Left cardiac atrium (tissue), 4 donors: ENCODE measurements at places on chromosomes 11 and 22.
A peak's percentile ranks its signal among the peaks of the same experiment; 100 is the strongest.

- DNase-seq = no peak
Observed at GRCh38 chr22:28934026-28934425, 50.7 kb downstream of the ZNRF3 start.

- DNase-seq = peak; percentile 51
Observed at GRCh38 chr11:13962562-13963168, at the start of gene SPON1. Gene SPON1, plus strand, starts transcription at chr11:13962723. Its CDS starts 182 bp downstream, at chr11:13962905.

- no peak for DNase-seq
Observed at GRCh38 chr11:129598378-129598777, 217.3 kb upstream of the TMEM45B start.

DNA sequence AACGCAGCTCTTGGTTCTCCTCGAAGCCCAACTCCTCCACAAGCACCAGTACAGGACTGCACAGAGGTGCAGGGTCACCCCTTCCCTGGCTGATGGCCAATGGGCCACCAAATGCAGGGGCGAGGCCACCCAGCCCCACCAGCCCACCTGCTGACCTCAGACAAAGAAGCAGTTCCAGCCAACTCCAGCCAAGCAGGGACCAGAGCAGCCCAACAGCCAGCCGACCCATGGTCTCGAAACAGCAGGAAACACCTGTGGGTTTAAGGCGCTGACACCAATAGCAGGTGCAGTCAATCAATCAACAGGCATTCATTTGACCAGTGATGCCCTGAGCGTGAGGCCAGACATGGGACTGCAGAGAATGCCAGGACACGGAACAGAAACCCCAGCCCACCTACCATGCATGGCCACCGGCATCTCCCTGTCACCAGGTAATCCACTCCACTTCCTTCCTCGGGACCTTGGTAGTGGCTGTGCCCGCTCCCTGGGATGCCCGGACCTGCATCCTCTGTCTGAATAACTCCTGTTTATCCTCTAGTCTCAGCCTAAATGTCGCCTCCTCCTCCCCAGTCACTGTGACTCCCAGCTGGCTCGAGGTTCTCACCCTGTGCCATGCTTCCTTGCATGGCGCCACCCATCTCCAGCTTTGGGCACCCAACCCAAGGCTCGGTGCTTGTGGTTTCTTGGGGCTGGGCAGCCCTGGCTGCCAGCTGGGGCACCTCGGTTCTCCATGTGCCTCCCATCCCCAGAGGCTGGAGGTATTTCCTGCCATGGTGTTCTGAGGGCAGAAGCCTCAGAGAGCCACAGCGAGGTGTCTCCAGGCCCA, 1475.4 kb downstream of the BRD1 start:
- no peak for DNase-seq

DNA sequence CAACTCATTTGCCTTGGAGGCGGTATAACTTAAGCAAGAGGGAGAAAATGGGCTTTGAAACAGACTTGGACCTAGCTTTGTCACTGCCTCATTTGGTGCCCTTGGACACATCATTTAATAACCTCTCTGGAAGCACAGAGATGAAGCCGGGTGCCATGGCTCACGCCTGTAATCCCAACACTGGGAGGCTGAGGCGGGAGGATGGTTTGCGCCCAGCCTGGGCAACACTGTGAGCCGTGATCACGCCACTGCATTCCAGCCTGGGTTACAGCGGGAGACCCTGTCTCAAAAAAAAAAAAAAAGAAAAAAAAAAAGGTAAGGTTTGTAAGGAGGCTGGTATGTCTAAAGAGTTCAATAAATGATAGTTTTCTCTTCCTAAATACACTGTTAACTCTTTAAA, 806 bp downstream of the COA4 start:
- DNase-seq = no peak

DNA sequence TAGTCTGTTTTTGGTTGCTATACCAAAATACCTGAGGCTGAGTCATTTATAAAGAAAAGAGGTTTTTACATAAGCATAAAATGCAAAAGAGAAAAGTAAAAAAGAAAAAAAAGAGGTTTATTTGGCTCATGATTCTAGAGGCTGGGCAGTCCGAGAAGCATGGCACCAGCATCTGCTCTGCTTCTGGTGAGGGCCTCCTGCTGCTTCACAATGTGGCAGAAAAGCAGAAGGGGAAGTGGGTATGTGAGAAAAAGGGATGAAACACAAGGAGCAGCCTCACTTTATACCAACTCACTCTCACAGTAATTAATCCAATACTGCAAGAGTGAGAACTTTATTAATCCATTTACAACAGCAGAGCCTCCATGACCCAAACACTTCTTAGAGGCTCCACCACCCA, 47.1 kb downstream of the MTNR1B start:
- DNase-seq = no peak

DNA sequence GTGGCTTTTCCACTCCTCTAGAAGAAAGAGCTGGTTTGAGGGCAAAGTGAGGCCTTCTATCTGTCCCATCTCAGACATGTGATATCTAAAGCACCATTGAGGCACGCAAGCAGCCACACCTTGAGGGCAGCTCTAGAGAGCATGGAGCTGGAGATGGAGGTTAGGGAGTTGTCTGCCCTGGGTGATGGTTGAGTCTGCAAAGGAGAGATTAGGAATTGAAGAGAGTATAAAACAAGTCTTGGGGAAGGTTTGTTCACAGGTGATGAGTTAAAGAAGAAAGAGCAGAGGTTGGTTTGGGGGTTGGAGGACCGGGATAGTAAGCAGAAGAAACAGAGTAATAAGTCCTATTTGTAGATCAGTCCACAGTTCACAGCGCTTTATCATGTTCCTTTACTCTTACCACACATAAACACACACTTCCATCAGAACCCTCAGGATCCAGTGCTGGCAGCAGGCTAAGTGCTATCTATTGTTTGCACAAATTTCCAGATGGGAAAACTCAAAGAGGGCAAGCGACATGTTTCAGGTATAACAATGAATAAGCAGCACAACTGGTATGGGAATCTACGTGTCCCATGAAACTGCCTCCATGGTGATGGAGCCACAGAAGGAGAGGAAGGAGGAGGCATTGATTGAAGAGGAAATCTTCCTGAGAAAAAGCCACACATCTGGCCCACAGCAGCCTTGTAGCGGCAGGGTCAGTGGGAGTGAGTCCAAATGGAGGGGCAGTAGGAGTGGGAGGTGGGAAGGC, 65.8 kb downstream of the RASSF10 start:
- no peak for DNase-seq

GRCh38 chr22:40803321-40803720, 15.8 kb downstream of the SLC25A17 start:
- no peak for DNase-seq

DNA sequence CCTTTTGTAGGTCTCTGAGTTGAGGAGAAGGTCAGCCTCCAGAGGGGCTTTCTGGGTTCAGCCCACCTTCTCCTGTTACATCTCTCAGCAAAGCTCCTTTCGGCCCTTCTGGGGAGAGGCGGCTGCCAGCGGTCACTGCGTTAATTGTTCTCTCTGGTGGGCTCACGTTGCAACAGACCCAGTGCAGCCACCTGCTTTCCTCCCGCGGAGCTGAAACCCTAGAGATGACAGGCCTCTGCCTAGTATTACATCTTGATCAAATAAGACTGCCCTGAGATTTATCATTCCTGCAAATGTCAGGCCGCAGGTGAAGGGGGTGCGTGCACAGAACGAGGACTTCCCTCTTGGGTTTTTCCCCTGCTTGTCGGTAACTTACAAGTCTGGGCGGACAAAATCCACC, 43.2 kb upstream of the CREB3L1 start:
- no peak for DNase-seq

DNA sequence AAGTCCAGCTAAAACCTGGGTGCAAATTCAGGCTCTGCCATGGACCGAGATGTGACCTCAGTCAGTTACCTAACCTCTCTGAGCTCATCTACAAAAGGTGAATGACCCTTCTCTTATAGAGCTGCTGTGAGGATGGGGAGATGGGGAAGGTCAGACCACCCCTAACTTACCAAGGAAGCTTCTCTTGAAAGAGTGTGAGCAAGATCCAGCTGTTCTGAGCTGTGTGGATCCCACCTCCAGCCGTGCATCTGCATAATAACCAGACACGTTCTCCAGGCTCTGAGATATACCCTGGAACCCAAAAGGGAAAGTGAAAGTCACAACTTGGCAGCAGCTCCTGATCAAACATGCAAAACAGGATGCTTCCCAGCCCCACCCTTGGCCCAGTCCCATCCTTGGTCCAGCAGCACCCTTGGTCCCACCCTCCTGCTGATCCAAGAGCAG, at the start of gene APOL3:
APOL3 (minus strand) TSS at position 257 of the 444 bp plus-strand sequence. CDS start 11,700 bp downstream, outside the sequence.
- DNase-seq = peak; percentile 88

DNA sequence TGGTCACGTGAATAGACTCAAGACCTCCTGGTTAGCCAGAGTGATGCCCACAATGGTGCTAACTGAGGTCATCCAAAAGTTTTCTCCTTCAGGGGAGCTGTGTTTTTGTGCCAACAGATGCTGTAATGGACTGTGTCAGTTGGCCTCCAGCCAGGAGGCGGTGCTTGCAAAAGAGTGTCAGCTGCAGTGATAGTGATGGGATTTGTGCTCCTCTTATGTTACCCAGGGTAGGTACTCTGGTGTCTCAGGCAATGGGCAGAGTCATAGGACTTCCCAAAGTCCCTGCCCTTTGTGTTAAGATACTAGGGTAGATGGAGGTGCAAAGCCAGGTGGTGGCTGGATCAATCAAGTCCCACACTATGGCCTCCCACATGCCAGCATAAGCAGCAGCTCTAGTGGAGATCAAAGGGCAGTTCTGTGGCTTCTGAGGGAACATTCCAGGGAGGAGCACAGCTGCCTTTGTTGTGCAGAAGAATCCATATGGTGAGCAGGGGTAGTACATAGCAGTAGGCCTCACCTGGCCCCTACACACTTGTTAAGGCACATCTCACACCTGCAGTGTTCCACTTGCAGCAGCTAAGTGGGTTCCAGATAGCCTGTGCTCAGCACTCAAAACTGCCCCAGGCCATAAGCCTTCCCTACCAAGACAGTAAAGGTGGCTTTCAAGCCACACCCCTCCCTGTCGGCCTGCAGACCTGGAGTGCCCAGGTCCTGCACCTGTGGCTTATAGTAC, 9.4 kb upstream of the FANCF start:
- DNase-seq = no peak

DNA sequence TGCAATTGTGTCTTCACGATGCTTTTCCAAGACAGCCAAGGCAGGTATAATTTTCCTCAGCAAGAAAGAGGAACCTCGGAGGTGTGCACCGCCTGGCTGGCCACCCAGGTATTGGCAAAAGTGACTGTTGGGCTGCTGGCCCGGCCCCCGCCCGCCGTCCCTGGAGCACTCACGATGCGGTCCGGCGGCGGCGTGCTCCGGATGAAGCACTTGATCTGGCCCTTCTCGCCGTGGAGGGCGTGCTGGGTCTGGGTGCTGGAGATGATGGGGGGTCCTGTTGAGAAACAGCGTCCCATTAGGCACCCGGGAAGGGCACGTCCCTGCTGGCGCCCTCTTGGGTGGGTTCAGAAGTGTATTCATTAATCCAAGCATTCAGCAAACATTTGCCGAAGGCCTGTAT, 84.8 kb downstream of the ST3GAL4 start:
- DNase-seq = no peak

GRCh38 chr11:42526426-42526825, 785.4 kb upstream of the API5 start:
- no peak for DNase-seq

DNA sequence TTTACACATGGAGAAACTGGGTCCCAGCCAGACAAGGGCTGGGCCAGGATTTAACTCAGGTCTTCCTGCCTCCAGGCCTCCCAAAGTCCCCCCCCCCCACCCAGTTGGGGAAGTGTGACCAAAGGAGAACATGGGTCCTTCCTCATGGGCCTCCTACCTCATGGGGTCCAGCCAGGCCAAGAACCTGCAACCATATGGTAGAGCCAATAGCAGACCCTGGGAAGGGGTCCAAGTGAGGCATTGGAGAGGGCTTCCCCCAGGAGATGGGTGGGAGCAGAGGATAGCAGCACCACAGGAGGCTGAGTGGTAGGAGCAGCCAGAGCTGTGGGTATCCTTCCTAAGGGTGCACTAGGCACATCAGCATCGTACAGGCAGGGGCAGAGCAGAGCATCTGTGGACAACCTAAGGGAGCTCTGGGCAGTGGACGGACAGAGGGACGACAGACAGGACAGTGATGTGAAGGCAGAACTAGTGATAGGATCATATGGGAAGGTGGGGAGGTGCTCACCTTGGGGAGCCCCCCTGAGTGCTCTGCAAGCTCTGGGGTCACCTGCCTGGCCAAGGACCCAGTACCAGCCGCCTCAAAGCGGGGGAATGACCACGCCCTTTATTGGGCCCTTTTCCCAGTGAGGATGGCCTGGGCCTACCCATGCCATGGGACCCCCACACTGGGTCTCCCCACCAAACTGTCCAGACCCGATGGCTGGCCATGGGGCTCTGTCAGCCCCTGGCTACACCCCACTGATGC, 4.5 kb downstream of the ARVCF start:
- DNase-seq = no peak

DNA sequence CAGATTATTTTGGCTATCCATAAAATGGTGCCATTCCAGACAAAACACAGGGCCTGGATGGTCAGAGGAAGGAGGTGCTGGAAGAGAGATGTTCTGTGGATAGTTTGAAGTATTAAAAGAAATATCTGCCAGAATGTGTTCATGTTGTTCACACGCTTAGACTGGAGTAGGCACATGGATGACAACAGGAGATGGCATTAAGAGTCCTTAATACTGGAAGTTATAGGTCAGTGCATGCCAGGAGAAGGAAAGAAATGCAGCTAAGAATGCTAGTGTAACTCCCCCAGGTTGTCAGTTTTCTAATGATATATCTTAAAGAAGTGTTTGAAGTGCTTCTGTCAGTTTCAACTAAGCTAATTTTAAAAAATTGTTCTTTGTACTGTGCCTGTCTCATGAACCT, 20.2 kb downstream of the KREMEN1 start:
- no peak for DNase-seq

GRCh38 chr11:83938148-83938547, 652.0 kb upstream of the CCDC90B start:
- no peak for DNase-seq

DNA sequence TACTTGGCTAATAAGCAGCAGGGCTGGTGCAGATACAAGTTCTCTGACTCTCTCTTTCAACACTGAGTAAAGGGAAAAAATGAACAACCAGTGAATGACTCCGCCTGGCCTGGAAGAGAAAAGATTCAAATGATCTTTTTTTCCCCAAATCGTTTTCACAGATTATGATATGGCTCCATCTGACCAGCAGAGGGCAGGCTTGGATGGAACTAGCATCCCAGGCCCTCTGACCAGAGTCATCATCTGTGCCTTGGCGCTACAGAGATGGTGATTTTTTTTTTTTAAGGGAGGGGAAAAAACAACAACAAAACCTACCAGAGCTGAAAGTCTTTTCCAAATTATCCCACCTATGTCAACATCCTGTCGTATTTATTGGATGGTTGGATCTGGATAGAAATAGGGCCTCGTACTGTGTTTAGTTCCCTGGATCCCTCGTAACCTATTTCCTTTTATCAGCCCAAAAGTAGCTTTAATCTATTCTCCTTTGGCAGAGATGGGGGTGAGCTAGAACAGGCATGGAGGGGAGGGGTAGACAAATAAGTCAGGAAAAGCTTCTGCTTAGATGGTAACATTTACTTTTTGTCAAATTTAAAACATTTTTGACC, 69.7 kb downstream of the PRSS23 start:
- peak; percentile 72 for DNase-seq

GRCh38 chr11:1654388-1655167, 25.0 kb downstream of the KRTAP5-5 start:
- DNase-seq = no peak

- DNase-seq = no peak
Observed at GRCh38 chr11:12543596-12544415, 130.4 kb upstream of the TEAD1 start.
